ENCODE measurements at places on chromosomes 5 and 9.

- no peak for DNase-seq
Observed at GRCh38 chr5:77080905-77081304, 6.2 kb downstream of the ZBED3 start.

- DNase-seq: no peak
Observed at GRCh38 chr5:58606064-58606463, 23.2 kb downstream of the RAB3C start.

DNA sequence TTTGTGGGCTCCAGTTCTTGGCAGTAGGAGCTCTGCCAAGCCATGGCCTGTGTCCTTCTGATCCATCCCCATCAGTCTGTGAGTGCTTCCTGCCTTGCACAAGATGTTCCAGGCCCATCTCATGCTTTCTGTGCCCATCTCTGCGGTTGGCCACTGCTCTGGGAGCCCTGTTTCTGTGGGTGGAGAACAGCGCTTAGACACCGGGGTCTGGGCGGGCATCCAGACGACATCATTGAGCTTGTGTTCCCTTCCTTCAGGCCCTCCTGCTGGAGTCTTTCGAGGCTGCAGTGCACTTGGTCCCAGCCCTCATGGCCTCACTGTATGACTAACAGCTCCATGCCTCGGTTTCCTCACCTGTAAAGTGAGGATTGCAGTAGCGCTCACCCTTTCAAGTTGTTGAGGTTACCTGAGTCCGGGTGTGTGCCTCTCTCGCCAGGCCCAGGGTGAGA, 14.9 kb upstream of the CARD19 start:
- no peak for DNase-seq

GRCh38 chr9:84397151-84397728, 56.7 kb upstream of the SLC28A3 start:
- peak; percentile 39 for DNase-seq

DNA sequence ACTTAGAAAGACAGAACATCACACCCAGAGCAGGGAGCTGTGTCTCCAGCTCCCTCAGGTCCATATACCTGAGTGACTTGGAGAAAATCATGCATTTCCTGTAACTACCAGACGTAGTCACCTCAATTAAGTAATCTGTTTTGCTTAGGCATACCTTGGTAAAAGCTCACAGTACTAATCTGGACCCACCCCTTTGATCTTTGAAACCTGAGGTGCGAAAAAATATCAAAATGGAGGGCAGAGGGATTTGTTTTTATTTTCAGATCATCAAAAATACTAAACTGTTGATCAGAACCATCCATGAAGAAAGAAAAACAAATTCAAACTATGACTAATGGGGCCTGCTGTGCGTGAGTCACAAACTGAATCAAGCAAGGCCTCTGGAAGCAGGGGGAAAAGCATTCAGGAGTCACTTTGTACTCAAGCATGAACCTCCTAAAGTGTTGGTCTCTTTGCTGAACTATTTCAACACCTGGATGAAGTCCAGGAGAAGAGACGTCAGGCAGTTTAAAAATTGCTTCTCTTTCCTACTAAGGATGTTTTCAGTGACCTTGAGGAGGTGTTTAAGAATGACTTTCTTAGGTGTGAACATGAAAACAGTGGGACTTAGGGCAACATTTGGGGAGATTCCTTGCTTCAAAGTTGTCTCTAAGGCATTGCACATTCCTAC, 76.3 kb downstream of the MUSK start:
- DNase-seq: no peak

DNA sequence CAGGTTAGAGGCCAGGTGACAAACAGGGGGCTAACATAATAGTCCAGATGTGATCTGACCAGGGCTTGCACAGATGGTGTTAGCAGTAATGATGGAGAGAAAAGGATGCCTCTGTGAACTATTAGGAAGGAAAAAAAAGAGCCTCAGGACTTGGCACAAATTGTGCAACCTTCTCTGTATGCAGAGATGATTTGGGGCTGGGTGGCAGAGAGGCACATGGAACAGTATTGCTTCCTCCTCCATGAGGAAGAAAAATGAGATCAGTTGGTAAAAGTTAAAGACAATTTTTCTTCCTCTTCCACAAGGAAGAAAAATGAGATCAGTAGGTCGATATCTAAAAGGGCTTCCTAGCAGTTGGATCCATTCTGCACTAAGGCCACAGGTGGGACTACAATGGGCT, 13.9 kb upstream of the ANXA6 start:
- DNase-seq: no peak

DNA sequence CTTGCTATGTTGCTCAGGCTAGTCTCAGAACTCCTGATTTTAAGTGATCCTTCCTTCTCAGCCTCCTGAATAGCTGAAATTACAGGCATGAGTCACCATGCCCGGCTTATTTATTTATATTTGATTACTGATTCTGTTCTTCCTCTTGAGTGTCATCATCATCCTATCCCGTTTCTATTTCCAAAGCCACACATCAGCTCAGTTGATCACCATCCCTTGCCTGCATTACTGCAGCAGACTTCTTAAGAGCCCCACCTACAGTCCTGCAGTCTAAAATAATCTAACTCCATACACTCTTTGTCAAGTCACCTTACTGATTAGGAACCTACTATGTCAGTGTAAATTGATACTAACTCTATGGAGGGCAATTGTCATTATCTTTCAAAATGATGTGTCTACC, 138.9 kb upstream of the RAI14 start:
- no peak for DNase-seq

- no peak for DNase-seq
Observed at GRCh38 chr5:56838409-56839039, 23.2 kb downstream of the MAP3K1 start.

- DNase-seq: no peak
Observed at GRCh38 chr9:9078301-9078700, 1278.7 kb upstream of the DMAC1 start.

DNA sequence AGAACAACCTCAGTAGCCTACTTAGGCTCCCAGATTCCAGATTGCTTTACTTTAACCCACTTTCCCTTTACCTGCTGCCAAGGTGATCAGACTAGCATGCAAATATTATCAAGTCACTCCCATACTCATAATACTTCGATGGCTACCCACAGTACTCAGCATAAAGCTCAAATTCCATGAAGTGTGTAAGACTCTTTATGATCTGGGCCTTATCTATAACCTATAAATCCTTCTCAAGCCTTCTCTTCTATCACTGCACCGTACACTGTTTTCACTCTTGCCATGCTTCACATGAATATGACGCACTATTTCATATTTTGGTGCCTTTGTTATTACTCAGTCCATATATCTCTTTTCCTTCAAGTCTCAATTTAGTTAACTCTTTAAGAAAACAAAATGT, 135.2 kb upstream of the TARS1 start:
- no peak for DNase-seq

DNA sequence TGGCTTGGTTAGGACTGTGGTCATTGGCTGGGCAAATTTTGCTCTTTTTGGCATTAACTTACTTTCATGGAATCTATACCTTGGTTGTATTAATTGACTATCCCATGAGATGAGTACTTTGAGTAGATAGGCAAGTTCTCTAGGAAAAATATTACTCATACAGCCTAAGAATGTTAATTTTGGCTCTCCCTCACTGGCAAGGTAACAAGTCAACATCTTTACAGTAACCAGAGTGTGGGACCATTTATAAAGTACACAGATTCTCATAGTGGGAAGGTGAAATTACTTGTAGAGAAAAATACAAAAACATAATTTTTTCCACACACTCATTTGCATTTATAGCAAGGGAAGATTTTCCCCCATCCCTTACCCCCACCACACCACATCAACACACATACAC, 154.6 kb upstream of the ZNF608 start:
- DNase-seq: no peak

- DNase-seq: no peak
Observed at GRCh38 chr9:8221462-8221861, 421.9 kb upstream of the DMAC1 start.

DNA sequence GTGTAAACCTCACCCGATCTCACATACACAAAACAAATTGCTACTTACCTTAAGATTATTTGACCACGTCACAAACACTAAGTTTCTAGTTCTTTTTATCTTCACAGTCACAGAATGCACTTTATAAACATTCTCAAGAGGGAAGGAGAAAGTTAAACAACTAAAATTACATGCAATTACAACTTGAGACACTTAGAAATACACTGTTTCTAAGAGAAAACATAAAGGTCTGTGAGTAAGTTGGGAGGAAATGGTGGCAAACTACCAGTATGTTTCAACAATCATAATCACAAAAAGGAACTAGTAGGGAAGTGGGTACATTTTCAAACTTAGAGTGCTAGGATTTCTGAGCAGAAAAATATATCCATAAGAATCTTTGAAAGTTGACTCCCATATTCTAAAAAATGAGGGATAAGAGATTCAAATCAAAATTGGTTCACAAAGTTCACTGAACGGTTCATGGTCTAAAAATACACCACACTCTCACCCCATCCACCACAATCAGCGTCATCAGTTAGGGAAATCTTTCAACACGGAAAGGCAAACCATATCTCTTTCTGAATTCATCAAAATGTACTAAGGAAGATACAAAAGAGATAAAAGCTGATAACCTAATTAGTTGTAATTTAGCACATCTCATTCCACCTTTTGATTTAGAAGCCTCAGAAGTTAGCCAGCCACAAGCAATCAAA, 182.6 kb downstream of the BNC2 start:
- DNase-seq: no peak

GRCh38 chr5:61334868-61335615, 3.0 kb downstream of the ZSWIM6 start:
- DNase-seq: no peak

DNA sequence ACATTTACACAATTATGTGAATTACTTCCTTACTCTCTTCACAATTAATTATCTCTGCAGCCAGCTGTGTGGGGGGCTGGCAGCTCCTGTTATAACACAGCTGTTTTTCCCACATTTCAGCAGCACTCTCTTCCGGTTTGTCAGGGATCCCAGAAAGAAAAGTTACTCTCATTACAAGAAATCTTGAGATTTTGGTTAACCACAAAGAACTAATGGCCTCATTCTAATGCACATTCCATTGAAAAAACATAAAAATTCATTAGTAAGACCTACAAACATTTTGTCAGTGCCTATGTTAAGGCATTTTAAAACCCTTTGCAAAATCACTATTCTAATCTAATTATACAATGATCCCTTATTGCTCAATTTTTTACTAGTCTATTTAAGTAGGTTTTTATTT, 64.1 kb downstream of the PDE4D start:
- no peak for DNase-seq

DNA sequence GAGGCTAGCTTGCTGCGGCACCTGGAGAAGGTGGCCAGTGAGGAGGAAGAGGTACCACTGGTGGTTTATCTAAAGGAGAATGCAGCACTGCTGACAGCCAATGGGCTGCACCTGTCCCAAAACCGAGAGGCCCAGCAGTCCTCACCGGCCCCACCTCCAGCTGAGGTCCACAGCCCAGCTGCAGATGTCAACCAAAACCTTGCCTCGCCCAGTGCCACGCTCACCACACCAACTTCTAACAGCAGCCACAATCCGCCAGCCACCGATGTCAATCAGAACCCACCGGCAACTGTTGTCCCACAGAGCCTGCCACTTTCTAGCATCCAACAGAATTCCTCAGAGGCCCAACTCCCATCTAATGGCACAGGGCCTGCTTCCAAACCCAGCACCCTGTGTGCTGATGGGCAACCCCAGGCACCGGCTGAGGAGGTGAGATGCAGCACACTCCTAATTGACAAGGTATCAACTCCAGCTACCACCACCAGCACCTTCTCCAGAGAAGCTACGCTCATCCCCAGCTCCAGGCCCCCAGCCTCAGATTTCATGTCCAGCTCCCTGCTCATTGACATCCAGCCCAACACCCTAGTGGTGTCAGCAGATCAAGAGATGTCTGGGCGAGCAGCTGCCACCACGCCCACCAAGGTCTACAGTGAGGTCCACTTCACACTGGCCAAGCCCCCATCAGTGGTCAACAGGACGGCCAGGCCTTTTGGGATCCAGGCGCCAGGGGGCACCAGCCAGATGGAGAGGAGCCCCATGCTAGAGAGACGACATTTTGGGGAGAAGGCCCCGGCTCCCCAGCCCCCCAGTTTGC, 8.0 kb downstream of the SYNPO start:
- DNase-seq: no peak

DNA sequence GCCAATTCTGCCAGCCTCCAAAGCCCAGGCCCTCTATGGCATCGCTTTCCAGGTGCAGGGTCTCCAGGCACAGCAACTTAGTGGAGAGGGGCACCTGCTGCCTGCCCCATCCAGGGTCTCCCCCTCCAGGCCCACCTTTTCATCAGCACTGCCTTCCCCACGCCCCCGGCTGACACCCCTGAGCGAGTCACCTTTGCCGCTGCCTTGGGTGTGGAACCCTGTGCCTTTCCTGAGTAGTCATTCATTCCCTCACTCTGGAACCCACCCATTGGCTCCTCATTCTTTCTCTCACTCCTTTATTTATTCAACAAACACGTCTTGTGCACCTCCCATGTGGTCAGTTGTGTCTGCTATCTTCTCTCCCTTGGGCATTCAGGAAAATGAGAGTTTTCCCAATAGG, 14.5 kb upstream of the RPL26L1 start:
- no peak for DNase-seq

- DNase-seq: no peak
Observed at GRCh38 chr9:73234008-73234360, 82.3 kb downstream of the ANXA1 start.

DNA sequence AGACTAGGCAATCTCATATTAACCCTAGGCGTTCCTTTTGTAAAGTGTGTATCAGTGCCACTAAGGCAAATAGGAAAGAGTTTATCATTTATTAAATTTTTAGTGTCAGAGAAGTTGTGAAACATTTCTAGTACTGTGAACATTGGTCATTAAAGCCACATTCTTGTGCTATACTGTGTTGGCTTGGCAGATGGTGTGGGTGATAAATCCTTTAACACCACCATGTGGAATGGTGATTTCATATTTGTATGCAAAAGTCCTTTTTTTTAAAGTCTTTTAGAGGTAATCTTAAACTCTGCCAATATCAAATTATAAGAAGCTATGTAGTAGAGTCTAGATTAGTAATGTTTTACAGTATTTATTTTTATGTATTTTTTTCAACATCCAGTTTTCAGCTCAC, 18.1 kb downstream of the SLC12A2 start:
- DNase-seq: no peak

GRCh38 chr5:136349029-136349428, 16.3 kb downstream of the TRPC7 start:
- DNase-seq: no peak

DNA sequence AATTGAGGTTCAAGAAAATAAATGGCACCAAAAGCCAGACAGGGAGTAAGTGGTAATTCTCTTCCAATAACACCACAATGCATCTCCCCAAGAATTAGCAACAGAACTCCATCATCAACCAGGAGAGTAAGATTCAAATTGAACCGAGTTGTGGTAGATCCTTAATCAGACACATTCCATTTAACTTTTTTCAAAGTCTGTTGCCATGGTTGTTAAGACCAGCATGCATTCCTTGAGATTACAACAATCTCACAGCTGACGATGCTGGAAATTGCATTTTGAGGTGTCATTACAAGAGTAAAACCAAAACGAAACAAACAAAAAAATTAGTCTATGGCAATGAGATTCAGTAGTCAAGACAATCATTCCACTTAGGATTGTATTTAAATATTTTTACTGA, 78.9 kb upstream of the ZNF462 start:
- no peak for DNase-seq
